ENCODE measurements at places on chromosomes 5 and 9. TPM values are rescaled to one million over a fixed set of nuclear protein-coding genes. Genes with fewer than 3 reads are reported as not detected.

DNA sequence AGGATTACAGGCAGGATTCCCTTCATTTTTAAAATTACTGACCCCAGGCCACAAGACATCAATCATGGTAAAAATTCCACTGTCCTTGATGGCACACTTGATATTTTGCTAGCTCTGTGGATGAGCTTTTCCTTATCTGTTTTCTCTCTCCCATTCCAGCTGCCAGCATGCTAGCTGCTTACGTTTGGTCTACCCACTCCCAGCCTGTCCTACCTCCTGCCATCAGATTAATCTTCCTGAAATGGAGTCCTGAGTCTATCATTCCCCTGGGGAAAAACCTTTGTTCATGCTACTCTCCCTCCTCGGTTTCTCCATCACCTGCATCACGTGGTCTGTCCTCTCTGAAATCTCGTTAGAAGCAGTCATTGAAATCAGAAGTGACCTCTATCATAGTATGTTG, 108.9 kb downstream of the F2RL2 start:
- DNase-seq: no peak

DNA sequence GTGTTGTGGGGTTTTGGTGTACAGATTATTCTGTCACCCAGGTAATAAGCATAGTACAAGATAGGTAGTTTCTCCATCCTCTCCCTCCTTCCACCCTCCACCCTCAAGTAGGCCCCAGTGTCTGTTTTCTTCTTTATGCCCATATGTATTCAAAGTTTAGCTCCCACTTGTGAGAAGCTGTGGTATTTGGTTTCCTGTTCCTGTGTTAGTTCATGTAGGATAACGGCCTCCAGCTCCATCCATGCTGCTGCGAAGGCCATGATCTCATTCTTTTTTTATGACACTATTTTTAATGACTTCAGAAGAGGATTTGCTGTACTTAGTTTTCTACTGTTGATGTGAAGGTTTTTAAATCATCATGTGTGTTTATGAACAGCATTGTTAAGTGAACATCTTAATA, 11.9 kb downstream of the CCDC180 start:
- DNase-seq: no peak

- DNase-seq: no peak
Observed at GRCh38 chr9:26243726-26244125, 565.5 kb upstream of the TUSC1 start.

- DNase-seq: peak; percentile 66
Observed at GRCh38 chr5:132385326-132386105, 16.0 kb downstream of the SLC22A5 start.

- DNase-seq: no peak
Observed at GRCh38 chr5:159518371-159518770, 188.1 kb upstream of the IL12B start.

GRCh38 chr9:133901184-133901835, 90.8 kb downstream of the VAV2 start:
- no peak for DNase-seq

DNA sequence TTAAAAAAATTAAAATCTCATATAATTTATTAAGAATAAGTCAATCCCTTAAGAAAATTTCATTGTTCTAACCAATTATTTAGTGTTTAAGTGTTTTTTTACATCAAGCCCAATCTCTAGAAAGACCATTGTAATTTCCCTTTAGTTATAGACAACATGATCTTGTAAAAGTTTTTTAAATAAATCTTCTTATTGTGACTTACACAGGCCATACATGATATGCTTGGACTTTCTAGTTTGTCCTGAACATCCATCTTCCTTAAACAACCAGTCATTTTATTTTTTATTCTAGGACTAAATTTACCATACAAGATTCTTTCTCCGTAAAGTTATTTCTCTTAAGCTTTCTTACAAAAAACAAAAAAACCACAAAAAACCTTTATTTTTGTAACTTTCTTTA, 126.5 kb upstream of the MAST4 start:
- DNase-seq: no peak

- no peak for DNase-seq
Observed at GRCh38 chr9:126093771-126094170, 232.9 kb upstream of the MVB12B start.

DNA sequence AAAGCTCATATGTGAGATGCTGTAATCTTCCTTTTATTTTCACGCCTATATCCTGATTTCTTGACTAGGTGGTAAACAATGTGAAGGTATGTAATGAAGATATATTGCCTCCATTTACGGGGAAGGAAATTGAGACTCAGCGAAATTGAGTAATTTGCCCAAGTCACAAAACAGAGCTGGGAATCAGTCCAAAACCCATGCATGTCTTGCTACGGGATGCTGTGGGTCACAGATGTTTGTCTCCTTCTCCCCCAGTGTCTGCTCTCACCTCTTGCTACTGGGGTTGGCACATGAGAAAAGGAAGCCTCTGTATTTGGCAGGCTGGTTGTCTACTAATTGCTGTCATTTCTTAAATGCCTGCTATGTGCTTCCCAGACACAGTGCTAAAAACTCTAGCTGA, 53.7 kb upstream of the TEX48 start:
- DNase-seq: no peak

DNA sequence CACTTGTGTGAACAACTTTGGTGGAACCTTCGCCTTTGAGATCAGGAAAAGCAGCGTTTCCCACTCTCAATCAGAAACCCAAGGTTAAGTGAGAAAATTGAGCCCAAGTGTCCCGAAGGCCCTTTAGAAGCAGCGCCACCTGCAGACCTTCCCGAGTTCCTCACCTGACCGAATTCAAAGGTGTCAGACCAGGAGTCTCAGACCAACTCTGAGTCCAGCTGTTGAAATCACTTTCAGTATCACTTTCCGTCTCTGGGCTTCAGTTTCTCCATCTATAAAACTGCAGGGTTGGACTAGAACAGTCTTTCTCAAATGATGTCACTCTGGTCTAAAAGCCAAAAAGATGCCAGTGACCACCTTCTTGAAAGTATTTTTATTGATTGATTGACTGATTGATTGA, 31.7 kb upstream of the GRHPR start:
- DNase-seq: peak; percentile 35

FOXD4L4 gene
- total RNA-seq: 0.14 TPM

SV2C gene
- 0.19 TPM for total RNA-seq

SPOCK1 gene
- total RNA-seq: not detected

SYNPO gene
- 0.30 TPM for total RNA-seq

PLAC8L1 gene
- 1.4 TPM for total RNA-seq

LRRC14B gene
- total RNA-seq: not detected

PRDM9 gene
- total RNA-seq: not detected

IL5 gene
- 1.3 TPM for total RNA-seq

CDKN2A gene
- 5.0 TPM for total RNA-seq

SPINK13 gene
- total RNA-seq: not detected

LURAP1L gene
- not detected for total RNA-seq
